ENCODE measurements at places on chromosomes 7 and 10.

DNA sequence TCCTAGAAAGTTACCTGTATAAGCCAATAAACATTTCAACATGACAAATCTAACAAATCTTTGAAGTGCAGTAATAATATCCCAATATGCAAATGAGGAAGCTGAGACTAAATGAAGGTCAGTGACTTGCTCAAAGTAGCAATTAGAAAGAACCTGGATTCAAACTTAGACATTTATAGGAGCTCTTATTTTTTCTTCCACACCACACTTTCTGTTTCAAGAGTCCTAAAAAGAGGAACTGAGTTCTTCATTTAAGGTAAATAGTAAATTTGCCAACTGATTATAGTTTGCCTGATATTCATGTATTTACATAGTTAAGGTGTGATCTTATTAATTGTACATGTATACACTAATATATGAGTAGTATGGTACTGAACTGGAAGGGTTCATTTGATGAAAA is 44.0 kb downstream of the KLHDC10 start:
- DNase-seq = no peak

- no peak for DNase-seq
These were observed 191.3 kb downstream of the CUX1 start for GRCh38 chr7:102008535-102009262.

DNA sequence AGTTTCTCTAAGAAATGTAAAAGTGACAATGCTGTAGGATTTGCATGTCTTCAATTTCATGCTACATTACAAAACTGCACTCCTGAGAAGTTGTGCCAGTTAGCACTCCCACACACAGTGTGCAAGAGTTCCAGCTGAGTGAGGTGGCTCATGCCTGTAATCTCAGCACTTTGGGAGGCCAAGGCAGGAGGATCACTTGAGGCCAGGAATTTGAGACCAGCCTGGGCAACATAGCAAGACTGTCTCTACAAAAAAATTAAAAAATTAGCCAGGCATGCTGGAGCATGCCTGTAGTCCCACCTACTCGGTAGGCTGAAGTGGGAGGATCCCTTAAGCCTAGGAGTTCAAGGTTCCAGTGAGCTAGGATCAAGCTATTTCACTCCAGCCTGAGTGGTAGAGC is 44.6 kb downstream of the FRA10AC1 start:
- DNase-seq = no peak

GRCh38 chr7:2227699-2228098 is 5.0 kb downstream of the MAD1L1 start:
- no peak for DNase-seq

DNA sequence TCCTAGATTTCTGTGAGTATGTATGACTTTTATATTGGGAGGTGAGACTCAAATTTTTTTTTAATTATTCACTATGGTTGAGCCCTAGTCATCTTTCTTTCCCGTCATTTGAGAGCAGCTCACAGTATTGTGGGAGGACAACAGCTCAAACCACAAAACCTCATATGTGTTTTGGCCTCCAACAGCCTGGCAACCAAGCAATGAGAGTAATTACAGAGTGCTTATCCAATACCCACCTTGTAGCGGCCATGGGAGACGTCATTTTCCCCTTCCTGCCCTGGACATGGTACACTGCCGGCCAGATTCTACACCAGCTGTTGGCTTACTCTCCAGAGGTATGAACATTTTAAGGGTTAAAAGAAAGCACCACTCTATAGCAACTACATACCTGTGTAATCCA is 49.1 kb downstream of the DOCK4 start:
- peak; percentile 2 for DNase-seq

DNA sequence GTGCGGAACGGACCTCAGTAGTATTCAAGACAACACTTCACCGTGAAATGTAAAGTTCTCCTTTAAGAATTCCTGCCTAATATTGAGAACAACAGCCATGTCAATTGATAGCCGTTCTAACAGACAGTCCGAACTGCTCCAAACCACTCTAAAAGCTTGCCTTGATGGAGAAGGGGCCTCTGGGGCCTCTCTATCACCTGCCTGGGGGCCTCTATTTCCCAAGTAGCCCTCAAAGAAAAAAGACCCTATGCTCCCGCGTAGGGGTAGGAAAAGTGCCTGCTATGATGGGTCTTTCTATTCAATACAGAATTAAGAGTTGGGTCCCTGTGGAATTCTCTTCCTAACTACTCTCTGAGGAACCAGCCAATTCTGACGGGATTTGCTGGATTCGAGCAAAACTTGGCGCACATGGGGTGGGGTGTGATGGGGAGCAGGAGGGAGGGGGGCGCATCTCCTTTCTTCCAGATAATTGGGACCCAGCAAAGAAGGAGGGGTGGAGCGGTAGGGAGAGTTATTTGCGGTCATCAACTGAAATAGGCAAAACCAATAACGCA is 8.3 kb upstream of the DLX6 start:
- no peak for DNase-seq

GRCh38 chr7:43112941-43113621 is 634 bp downstream of the HECW1 start:
- DNase-seq = peak; percentile 6

- no peak for DNase-seq
These were observed 172.1 kb upstream of the PHYHIPL start for GRCh38 chr10:59004392-59004791.

- no peak for DNase-seq
These were observed 105.3 kb downstream of the PPP1R3A start for GRCh38 chr7:113813471-113813870.

DNA sequence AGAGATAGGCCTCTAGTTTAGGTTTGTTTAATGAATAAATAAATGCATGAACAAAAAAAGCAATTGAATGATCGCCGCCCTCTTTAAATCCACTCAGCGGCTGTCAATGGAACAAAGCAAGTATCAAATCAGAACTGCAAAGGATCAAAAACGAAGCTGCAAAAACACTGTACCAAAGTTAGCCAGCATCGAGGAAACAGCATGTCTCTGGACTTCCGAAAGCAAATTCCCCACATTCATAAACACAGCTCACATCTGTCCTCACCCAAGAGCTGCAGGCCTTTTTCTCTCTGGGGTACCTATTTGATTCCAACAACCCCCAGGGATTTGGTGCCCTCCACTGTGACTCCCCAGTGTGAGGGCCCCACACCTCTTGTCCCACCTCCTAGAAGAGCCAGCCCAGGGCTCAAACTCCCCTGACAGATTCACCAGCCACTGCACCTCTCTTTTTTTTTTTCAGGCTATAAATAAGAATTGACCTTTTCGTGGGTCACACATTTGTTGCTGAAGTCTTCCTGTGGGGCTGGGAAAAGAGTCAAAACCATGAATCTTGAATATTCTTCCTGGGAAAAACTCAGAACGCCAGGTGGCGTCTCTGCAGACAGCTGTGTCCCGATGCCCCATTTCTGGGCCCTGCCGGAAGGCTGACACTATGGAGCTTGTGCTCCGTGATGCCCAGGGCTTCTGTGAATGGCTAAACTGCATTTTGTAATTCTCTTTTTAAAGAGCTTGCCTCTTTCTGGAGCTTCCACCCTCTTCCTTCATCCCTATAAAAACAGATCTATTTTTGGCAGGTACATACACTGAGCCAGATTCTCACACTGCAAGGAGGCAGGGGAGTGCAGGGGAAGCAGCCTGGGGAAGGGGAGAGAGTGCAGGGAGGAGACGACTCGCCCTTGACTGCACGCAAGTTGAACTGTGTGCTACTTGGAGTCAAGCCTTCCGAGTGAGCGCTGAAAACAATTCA is 51.7 kb downstream of the HSPA12A start:
- no peak for DNase-seq

- no peak for DNase-seq
These were observed 78.0 kb upstream of the BET1 start for GRCh38 chr7:94082126-94082525.

GRCh38 chr7:155885167-155886155 is 73.2 kb upstream of the SHH start:
- DNase-seq = no peak

- no peak for DNase-seq
These were observed 181.1 kb downstream of the PTPN20 start for GRCh38 chr10:47092376-47092775.

DNA sequence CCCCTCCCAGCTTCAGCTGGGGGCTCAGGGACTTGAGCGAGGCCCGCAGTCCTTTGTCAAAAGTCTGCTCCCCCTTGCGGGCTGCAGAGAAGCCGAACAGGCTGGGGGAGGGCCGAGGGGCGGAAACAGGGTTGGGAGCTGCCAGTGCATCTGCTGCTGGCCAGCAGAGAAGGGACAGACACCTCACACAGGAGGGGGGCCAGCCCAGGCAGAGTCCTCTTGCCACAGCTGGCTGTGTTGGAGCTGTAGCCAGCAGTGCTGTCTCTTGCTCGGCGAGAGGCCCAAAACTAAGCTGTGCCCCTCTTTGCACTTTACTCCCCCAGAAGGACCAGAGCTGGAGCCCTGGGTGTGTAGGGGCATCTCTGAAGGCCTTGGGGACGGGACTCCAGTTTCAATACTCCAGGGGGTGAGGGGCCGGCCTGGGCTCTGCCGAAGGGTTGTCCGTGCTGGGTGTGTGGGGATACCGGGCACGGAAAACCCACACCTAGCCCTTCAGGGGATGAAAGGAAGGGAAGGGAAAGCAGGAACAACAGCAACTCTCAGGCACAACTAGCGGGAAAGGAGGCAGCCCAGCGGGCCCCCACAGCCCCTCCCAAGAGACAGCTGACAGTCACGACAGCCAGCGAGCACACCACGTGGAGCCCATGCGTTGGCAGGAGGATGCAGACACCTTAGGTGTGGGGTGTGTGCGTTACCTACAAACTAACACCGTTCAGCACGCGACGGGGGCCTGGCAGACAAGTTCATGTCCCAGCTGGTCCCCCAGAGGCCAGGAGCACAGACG is 17.8 kb downstream of the YKT6 start:
- no peak for DNase-seq

DNA sequence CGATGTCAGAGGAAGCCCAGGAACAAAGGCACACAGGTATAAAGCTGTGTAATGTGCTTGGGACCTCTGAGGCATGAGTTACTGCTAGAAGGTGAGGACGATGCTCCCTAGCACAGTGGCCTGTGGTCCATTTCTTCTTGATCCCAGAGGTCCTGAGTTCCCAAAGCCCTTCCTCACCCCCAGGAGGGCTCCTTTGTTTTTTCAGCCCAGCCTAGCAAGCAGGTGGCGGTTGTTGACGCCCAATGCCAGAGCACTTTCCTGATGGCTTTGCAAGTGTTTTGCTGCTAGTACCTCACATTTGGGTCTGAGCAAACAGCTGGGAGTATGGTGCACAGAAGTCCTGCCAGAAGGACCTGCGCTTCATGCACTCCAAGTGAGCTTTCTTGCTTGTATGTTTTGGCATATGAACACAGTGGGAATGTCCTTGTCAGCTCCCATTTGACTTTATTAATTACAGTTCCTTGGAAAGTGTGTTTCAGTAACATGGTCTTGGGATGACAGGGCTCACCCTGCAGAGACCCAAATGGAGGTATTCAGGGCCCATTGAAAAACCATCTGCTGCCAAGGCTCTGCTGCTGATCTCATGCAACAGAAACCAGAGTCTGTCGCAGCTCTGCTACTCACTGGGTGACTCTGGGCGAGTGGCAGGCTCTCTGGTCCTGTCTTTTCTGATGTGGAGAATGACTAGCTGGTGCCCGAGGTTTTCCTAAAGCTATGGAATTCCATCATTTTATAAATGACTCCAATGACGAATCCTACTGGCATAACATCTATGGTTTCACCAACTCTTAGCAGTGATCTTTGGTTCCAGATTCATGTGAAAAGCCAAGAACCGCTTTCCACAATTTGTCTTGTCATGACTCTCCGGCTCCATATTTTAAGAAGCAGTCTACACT is 134.9 kb downstream of the ARID5B start:
- no peak for DNase-seq

DNA sequence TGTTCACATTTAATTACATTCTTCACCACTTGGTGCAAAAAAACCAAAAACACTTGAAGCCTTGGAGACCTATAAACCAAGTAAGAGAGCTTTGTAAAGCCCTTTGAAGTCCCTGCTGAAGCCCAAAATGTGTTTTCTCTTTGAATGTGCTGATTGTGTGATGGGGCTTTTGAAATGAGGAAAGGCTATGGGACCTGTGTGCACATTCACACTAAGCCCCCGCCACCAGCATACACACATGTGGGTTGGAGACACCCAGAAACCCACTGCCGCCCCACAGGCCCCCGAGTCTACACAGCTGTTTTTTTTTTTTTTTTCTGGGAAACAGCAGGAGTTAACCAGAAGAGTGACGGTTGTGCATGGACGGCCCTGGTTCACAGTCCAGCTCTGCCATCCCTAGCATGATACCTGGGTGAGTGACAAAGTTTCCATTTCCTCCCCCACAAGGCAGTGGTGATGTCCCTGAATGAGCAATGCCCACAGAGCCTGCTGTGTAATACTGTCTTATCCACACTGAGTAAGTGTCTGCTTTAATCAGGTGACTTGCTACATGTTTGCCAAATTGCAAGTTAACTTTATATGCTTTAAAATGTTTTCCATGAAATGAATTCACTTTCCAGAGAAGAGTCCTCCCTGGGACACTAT is 154.6 kb upstream of the GDF10 start:
- DNase-seq = peak; percentile 31

GRCh38 chr10:18476076-18476647 is 175.2 kb downstream of the NSUN6 start:
- DNase-seq = no peak
